ENCODE measurements at places on chromosomes 7 and 10.
A peak's percentile ranks its signal among the peaks of the same experiment; 100 is the strongest.

- no peak for DNase-seq
Observed at GRCh38 chr10:61662794-61663259, at the start of gene CABCOCO1. TSS of gene CABCOCO1 (plus strand) at chr10:61662929. CDS start at chr10:61662973, 44 bp downstream.

DNA sequence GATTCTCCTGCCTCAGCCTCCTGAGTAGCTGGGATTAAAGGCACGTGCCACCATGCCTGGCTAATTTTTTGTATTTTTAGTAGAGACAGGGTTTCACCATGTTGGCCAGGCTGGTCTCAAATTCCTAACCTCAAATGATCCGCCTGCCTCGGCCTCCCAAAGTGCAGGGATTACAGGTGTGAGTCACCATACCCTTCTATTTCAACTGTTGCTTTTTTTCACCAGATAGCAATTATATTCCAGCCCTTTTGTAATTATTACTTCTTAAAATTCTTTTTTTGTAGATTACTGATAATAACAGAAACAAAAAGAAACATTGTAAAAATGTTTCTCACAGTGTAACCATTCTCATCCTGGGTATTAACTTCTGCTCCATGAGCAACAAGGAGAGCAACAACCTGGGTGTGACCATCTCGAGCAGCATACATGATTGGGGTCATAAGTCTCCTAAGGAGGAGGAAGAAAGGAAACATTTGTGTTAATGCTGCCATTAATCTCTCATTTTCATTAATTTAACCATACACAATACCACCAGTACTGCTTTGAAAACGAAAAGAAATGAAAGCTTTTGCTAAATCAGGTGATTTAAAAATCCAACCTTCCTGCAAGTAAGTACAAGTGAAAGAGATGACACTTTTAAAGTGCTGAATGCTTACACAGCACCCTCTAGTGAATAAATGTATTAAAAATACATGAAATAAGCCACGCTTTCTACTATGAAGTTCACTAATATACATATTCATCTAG, 41.8 kb downstream of the ASZ1 start:
- DNase-seq, result no peak

DNA sequence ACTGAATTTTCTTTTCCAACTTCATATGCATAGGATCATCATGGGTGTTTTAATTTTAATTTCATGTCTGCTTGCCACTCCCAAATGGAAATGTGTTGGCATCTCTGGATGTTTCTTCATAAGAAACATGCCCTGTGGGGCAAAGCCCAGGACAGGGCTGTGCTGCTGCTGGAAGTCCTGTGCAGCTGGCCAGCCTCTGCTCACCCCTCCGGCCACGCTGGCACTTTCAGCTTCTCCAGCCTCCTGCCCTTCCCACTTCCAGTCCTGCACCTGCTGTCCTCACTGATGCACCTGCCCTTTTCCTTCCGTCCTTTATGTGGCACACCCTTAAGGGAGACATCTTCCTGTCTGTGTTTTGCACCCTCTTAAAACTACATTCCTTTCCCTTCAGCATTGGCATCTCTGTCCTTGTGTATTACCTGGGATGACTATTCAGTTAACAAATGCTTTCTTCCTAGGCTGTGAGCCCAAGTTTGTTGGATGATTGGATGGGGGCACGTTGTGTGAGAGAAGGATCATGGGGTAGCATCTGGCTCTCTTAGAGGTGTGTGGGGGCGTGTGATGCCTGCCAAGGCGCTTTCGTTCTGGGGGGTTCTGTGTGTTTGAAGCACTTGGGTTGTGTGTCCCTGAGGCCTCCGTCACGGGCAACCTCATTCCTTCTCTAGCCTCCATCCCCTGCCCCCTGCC, 56.8 kb downstream of the TCF7L2 start:
- DNase-seq, result no peak

- no peak for DNase-seq
Observed at GRCh38 chr7:28753613-28754012, 204.5 kb downstream of the TRIL start.

DNA sequence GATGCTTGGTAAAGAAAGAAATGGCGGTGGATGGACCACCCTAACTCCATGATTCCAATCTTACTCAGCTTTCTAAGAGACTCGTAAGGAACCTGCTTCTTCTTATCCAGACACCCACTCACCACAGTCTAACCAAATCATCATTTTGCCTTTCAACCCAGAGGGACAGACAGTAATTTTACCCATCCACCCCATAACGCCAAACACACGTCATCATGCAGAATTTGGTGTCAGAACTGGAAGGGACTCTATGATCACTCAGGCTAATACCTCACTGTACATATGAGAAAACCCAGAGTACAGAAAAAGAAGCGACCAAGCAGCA, 388 bp downstream of the ECD start:
- DNase-seq, result no peak

- DNase-seq, result no peak
Observed at GRCh38 chr7:66359656-66360211, 154.6 kb downstream of the TPST1 start.

- DNase-seq, result peak; percentile 93
Observed at GRCh38 chr10:44959247-44960087, at the start of gene RASSF4. TSS of gene RASSF4 (plus strand) at chr10:44959802. CDS start at chr10:44970203, 10,401 bp downstream.

GRCh38 chr7:97001221-97001620, 4.1 kb upstream of the DLX6 start:
- DNase-seq, result no peak

DNA sequence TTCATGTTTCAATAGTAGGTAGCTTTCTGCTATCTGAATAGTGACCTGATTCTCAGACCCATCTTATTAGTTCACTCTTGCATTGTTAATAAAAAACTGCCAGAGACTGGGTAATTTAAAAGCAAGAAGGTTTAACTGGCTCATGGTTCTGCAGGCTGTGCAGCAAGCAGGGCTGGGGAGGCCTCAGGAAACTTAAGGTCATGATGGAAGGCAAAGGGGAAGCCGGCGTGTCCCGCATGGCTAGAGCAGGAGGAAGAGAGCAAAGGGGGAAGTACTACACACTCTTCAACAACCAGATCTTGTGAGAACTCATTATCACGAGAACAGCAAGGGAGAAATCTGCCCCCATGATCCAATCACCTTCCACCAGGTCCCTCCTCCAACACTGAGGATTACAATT, 185.2 kb upstream of the PITRM1 start:
- no peak for DNase-seq

DNA sequence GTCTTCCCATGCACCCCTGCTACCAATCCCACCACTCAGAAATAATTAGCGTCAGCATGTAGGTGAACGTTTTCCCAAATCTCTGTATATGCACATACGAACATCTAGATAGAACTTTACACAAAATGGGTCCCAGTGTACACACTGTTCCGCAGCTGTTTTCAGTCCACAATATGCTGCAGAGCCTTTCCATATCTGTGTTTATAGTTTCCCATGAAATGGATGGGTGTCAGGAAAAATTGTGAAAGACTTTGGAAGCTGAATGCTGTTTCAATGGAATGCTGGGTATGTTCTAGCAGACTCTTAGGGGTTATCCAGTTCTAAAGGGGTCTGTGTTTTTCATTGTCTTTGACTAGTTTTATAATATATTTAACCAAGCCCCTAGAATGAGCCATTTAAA, 13.8 kb downstream of the GRK5 start:
- no peak for DNase-seq

DNA sequence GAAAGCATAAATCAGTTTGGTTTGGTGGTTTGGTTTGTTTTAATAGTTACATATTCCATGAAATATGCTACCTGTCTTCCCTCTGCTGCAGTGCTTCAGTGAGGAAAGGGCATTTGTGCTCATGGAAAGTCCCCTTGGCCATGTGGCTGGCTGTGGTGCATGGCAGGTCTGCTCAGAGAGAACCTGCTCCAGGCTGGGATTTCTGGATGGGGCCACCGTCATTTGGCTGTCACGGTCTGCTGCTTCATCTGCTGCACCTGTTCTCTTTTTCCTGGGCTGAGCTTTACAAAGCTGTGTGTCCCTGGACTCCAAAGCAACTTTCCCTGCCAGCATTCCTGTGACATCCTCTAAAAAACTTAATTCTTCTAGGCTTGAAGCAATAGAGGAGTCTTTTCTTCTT, 8.9 kb downstream of the CDK14 start:
- DNase-seq, result no peak

GRCh38 chr7:156473476-156474240, 166.9 kb upstream of the RNF32 start:
- peak; percentile 31 for DNase-seq

GRCh38 chr7:77799078-77799964, 748 bp downstream of the PHTF2 start:
- DNase-seq, result peak; percentile 56

DNA sequence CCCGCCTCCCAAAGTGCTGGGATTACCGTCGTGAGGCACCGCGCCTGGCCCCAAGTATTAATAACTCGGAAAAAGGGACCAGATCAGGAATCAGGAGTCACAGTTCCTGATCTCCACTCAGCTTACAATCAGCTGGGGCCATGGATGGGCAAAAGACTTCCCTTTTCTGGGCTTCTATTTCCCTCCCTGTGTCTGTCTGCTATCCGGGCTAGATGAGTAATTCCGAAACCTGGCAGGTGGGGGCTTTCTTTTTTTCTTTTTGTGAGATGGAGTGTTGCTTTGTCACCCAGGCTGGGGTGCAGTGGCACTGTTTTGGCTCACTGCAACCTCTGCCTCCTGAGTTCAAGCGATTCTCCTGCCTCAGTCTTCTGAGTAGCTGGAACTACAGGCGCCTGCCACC, 11.6 kb downstream of the RPS24 start:
- no peak for DNase-seq

DNA sequence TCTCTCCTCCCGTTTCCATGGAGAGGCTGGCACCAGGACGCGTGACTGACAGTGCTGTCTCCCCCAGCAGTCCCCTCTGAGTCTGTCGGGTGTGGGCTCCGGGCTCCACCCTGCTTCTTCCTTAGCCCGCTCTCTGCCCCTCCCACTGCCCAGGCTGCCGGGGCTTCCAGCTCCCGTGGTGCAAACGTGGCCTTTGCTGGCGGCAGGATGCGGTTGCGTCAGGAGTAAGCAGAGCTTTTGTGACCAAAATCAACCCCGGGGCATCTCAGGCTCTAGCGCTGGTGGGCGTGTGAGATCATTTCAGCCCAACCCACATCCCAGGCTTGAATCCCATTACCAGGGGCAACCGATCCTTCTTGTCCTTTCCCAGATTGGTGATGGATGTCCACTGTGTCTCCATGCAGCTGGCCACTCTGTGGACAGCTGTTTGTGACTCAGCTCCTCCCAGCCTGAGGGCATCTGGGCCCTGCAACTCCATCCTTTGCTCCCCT, 28.2 kb downstream of the PTPRE start:
- no peak for DNase-seq

GRCh38 chr7:50310361-50310760, 5.8 kb downstream of the IKZF1 start:
- DNase-seq, result peak; percentile 44

DNA sequence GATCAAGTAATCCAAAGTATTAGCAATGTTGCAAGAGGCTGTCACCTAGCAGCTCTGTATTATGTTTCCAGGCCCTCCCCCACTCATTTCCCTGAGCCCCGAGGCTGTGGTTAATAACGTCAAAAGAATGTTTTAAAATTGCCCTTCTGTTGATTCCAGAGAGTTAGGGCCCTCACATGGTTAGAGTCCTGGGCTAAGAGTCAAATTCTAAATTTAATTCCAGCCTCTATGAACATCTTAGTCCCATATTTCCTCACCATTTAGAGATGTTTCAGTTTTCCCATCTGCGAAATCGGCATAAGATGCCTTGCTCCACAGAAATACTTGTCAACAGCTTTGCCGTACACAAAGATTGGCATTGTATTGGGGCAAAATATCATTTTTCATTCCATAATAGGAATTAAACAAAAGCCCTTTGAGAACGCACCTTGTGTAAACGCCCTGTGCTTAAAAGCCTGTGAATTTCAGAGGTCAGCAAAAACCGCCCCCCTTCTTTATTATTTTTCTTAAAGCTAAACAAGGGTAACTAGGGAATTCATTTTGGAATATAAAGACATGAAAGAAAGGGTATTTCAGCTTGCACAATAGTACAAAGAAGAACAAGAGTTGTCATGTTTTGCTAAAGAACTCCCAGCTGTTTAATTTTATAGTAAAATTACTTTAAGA, 135.8 kb downstream of the ARID5B start:
- DNase-seq, result no peak

DNA sequence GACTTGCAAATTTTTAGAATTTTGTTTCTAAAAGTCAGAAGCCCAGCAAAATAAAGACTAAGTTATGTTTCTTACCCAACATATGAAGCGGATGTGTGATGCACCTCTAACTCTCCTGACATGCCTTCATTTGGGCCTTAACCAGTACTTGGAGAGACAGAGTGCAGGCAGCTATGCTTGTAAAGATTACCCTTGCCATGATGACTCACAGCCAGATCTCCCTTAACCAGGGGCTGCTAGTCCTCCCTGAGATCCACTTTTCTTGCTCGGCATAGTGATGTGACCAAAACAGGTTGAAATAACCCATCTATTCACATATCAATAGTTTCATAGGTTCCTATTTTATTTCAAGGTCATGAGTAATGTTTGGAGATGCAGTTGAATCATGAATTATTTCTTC, 43.6 kb downstream of the PPP1R3A start:
- DNase-seq, result no peak

- no peak for DNase-seq
Observed at GRCh38 chr10:72065439-72066025, 22.8 kb downstream of the SPOCK2 start.

- no peak for DNase-seq
Observed at GRCh38 chr10:84343831-84344230, 15.4 kb downstream of the CCSER2 start.

GRCh38 chr10:1274111-1274661, 218.0 kb downstream of the WDR37 start:
- no peak for DNase-seq

DNA sequence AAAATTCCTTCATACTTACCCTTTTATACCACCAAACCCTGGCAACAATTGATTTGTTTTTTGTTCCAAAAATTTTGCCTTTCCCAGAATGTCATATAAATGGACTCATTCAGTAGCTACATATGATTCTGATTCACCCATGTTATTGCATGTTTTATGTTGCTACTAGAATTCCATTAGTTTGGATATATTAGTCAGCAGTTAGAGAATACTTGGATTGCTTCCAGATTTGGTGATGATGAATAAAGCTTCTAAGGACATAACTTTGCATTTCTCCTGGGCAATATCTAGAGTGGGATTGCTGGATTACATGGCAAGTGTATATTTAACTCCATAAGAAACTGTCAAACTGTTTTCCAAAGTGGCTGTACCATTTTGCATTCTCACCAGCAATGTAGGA, 806.9 kb downstream of the DNAJB9 start:
- no peak for DNase-seq

DNA sequence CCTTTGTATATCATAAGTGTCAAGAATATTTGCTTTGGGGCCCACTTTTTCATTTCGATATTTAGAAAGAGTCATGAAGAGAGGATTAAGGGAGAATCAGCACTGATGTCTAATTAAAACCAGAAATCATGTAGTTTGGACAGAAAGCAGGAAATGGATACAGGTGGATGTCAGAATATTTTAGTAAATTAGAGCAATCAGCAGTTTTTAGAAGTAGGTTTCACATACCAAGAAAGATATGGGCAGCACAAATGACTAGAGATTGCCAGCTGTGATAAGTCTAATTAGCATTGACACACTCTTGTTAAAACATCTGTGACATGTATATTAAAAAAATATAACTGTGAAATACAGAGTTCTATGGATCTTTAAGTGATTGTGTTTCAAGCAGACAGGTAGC, 180.8 kb upstream of the POM121L12 start:
- no peak for DNase-seq

- no peak for DNase-seq
Observed at GRCh38 chr7:22202141-22202540, 154.8 kb downstream of the RAPGEF5 start.

- peak; percentile 53 for DNase-seq
Observed at GRCh38 chr7:75776295-75776971, 4.4 kb upstream of the CCL26 start.

GRCh38 chr7:115476671-115477181, 553.8 kb downstream of the TFEC start:
- no peak for DNase-seq

- no peak for DNase-seq
Observed at GRCh38 chr7:3204526-3204925, 96.5 kb upstream of the SDK1 start.
